Body of pancreas (tissue), 4 donors: ENCODE measurements at places on chromosomes 2 and 18. TPM values are rescaled to one million over a fixed set of nuclear protein-coding genes. Genes with fewer than 3 reads are reported as not detected.

DNA sequence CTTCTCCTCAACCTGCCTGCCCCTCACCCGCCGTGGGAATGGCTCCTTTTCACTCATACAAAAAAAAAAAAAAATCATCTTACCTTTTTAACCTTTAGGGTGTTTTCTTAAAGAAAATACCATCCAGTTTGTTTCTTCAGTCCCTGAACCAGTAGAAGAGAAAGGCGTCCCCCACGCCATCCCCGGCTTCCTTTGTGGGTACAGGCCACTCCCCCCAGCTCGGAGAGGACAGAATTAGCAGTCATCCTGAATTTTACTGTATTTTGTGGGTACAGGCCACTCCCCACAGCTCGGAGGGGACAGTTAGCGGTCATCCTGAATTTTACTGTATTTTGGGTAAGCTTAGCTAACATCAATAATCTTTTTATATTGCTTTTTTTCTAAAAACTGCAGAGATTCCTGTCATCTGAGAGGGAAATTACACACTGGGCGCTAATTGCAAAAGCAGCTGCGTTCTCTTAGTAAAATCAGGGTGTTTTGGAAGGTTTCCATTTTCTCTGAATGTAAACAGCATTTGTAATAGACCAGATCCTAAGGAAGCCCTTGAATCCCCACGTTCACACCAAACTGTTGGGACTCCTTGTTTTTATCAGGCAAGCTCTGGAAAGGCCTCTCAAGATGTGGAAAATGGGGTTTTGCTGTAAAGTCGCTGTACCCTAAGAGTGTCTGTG lies 72.5 kb downstream of the NFATC1 start:
- DNase-seq, result no peak

GRCh38 chr2:66305718-66306117 lies 129.2 kb upstream of the MEIS1 start:
- peak; percentile 69 for DNase-seq

CYP27C1 gene
- not detected for total RNA-seq

GKN2 gene
- not detected for total RNA-seq

GRCh38 chr18:13267431-13267873 lies 48.9 kb downstream of the LDLRAD4 start:
- DNase-seq, result no peak

DNA sequence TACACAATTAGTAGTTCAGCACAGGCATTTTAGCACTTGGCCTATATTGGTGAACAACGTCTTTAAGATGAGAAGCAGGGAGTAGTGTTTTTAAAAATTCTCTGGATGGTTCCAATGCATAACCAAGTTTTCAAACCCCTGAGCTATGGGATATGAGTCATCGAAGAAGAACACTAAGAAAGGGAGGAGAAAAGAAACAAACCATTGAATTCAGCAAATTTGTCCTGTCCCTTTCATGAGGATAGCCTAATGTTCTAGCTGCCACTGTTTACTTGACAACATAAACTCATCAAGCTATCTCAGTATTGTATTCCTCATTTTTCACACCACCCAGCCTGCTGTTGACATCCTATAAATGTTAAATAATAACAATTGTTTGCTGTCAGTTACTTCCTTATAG lies 158.0 kb downstream of the BARD1 start:
- DNase-seq, result no peak

GRCh38 chr18:74402806-74403433 lies 54.2 kb downstream of the DIPK1C start:
- no peak for DNase-seq

DNA sequence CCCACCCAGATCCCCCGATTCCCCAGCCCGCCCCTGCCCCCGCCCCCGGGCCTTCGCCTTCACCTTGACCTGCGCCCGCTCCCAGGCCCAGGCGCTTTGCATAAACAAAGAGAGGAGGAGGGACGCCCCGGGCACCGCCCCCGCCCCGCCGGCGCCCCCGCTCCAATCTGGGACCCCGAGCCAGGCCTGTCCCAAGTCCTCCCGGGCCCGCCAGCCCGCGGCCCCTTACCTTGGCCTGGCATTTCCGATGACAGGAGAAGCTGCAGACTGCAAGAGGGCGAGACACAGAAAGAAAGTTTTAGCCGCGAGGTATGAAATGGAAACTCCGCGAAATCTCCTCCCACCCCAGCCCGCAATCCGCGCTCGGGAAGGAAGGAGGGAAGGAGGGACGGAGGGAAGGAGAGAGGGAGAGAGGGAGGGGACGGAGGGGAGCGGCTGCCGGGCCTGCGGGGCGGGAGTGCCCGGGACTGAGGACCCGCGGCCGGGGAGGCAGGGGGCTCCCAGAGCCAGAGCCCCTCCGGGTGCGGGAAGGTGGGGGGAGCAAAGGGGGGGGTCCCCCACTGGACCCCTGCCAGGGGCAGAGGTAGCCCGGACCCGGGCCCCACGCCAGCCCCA lies 24.2 kb downstream of the TNS1 start:
- peak; percentile 14 for DNase-seq

GRCh38 chr2:17835516-17835915 lies 19.3 kb downstream of the MSGN1 start:
- DNase-seq, result no peak

CD207 gene
- not detected for total RNA-seq

UCN gene
- total RNA-seq, result not detected

DNA sequence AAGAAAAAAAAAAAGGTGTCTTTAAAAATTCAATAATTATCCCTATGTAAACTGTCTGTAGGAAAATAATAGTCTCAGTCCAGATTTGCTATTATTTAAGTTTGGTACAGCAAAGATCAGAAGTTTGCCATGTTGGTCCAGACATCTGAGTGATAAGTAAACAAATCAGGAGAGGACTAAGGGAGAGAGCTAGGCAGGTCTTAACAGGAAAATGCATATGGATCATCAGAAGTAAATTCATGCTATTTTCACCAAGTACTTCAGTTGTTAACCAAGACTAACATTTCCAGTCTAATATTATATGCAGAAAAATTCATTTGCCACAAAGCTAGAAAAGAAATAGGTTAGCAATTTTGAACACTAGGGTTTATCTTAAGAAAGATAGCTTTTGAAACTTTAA lies 95.0 kb upstream of the STK17B start:
- no peak for DNase-seq

DNA sequence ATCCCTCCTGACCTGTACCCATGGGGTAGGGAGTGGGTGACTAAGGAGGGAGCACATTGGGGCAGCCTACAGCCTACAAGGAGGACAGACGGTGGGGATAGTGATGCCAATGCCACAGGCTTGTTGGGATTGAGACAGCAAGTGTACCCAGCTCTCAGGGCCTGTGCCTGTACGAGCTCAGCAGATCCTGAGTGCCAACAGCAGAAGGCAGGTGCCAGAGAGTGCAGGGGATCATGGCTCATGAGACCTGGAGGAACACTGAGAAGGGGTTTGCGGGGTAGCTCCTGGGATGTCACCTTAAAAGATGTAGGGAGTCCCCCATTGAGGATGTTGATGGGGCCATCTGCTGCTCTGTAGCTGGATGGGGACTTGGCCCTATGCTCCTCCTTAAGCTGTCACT lies 10.3 kb upstream of the SNED1 start:
- DNase-seq, result no peak
